ENCODE measurements at places on chromosomes 16 and 17.
A peak's percentile ranks its signal among the peaks of the same experiment; 100 is the strongest.

DNA sequence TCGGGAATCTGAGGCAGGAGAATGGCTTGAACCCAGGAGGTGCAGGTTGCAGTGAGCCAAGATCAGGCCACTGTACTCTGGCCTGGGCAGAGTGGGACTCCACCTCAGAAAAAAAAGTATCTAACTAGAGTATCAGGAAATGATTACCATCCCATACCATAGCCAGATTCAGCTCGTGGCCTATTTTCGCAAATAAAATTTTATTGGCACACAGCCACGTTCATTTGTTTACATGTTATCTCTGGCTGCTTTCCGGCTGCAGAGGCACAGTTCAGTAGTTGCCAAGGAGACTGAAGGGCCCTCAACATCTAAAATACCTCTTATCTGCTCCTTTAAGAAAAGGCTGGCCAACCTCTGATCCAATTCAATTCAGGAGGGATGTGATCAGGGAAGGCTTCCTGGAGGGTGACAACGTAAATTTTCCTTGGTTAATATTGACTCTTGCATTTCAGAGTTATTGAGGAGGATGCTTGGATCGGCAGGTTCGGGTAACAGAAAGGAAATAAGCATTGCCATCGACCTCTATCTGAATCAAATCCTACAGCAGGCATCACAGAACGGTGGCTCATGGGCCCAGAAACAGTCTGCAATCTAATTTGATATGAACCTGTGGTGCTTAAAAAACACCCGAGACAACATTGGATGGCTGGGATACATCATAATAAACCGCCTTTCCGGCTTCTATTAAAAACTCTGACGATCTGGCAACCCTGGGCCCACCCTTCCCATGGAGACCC, 73.8 kb downstream of the XYLT1 start:
- H3K27ac ChIP-seq, result peak overlapping the region; percentile 20
- H3K36me3 ChIP-seq, result peaks cover 62% of the 10 kb centered on the region
- H3K27me3 ChIP-seq, result no peaks in the 10 kb centered on the region
- DNase-seq, result no peak
- no peak overlapping the region for H3K4me3 ChIP-seq
- peaks cover 34% of the 10 kb centered on the region for H3K4me1 ChIP-seq

- H3K27me3 ChIP-seq, result peaks cover 59% of the 10 kb centered on the region
- DNase-seq, result no peak
- peak overlapping the region; percentile 76 for H3K4me3 ChIP-seq
- peak overlapping the region; percentile 34 for H3K27ac ChIP-seq
Observed at GRCh38 chr16:73057291-73058210, 9.6 kb upstream of the ZFHX3 start.

DNA sequence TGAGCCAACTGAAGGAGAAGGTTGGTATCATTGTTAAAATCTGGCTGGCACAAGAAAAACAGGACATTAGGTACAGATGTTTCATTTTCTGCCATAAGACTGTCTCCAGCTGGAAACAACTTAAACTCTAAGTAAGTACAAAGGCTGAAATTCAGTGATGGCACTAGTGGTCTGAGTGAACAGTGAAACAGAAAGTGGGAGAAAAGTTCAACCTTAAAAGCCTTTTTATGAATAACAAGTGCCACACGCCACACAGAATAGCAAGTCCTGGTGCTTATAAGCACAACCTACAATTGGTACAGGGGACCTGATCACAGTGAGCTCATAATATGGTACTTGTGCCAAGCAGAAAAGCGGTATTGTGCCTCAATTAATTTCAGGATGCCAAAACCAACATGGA, 56.7 kb downstream of the CEP112 start:
- H3K4me1 ChIP-seq, result no peaks in the 10 kb centered on the region
- H3K36me3 ChIP-seq, result no peaks in the 10 kb centered on the region

GRCh38 chr17:82444941-82445521, 5.5 kb downstream of the CYBC1 start:
- H3K4me3 ChIP-seq, result no peak overlapping the region
- no peaks in the 10 kb centered on the region for H3K27me3 ChIP-seq
- peaks cover 51% of the 10 kb centered on the region for H3K36me3 ChIP-seq
- no peak for DNase-seq
- H3K27ac ChIP-seq, result no peak overlapping the region

DNA sequence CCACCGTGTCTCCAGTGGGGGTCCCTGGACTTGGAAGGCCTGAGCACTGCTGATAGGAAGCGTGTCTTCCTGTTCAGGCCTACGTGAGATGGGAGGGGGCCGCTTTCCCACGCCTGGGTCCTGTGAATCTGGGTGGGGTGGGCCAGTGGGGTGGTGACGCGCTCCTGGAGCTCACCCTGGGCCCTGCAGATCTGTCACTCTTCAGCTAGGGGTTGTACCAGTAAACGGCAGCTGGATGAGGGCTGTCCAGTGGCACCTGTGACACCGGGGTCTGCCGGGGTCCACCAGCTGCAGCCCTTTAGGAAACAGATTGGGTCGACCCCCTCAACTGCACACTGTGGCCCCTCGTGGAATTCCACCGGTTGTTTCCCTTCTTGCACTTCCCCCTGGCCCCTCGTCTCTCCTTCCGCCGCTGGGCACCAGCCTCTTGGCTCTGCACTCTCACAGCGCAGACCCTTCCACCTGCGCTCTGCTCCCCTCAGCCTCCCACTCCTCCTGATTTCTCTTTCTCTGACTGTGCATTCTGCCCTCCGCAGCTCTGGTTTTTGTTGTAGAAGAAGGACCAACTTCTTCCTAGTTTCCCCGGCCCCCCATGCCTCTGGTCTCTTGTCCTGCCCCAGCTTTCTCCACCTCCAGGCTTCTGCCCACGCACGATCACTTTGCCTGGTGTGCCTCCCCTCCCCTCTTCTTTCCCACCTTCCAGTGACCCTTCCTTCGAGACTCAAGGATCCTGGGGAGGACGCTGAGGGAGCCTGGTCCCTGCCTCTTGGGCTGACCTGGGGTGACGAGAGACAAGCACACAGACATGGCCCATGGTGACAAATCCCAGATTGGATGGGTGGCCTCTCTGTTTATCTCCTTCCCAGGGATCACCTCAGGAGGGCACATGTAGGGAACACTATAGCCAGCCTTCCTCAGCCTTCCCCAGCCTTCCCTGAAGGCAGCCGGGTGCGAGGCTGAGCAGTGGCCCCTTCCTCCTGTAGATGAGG, 4.8 kb downstream of the MRC2 start:
- peaks cover 7% of the 10 kb centered on the region for H3K4me1 ChIP-seq
- DNase-seq, result no peak
- H3K27ac ChIP-seq, result no peak overlapping the region
- no peak overlapping the region for H3K4me3 ChIP-seq
- no peaks in the 10 kb centered on the region for H3K36me3 ChIP-seq

DNA sequence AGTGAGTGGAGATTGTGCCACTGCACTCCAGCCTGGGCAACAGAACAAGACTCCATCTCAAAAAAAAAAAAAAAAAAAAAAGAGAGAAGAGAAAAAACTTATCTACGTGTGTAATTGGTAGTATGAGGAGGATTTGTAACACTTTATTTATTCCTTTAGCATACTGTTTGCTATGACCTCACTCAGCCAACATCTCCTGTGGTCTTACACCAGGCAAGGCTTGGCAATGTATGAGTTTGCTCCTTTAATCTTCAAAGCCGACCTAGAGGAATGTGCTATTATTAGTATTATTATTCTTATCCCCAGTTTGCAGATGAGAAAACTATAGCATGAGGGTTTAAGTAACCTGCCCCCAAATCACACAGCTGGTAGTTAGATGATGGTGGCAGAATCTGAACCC, 35.8 kb upstream of the HAPSTR1 start:
- H3K27ac ChIP-seq, result no peak overlapping the region
- H3K4me3 ChIP-seq, result no peak overlapping the region
- no peaks in the 10 kb centered on the region for H3K27me3 ChIP-seq
- no peak for DNase-seq
- peaks cover 3% of the 10 kb centered on the region for H3K4me1 ChIP-seq

- DNase-seq, result no peak
- H3K27me3 ChIP-seq, result no peaks in the 10 kb centered on the region
- no peaks in the 10 kb centered on the region for H3K4me1 ChIP-seq
- H3K4me3 ChIP-seq, result no peak overlapping the region
- H3K36me3 ChIP-seq, result peaks cover 74% of the 10 kb centered on the region
Observed at GRCh38 chr17:57387575-57387974, 131.3 kb downstream of the MSI2 start.

- peaks cover 95% of the 10 kb centered on the region for H3K36me3 ChIP-seq
- H3K27ac ChIP-seq, result peak overlapping the region; percentile 90
- H3K4me1 ChIP-seq, result peaks cover 71% of the 10 kb centered on the region
- DNase-seq, result peak; percentile 76
Observed at GRCh38 chr17:35486920-35487732, 38.6 kb upstream of the SLFN13 start.

- no peak overlapping the region for H3K27ac ChIP-seq
- no peak overlapping the region for H3K4me3 ChIP-seq
- DNase-seq, result no peak
- peaks cover 38% of the 10 kb centered on the region for H3K4me1 ChIP-seq
- H3K36me3 ChIP-seq, result peaks cover 28% of the 10 kb centered on the region
- H3K27me3 ChIP-seq, result no peaks in the 10 kb centered on the region
Observed at GRCh38 chr17:57614742-57615141, 130.4 kb downstream of the CCDC182 start.

DNA sequence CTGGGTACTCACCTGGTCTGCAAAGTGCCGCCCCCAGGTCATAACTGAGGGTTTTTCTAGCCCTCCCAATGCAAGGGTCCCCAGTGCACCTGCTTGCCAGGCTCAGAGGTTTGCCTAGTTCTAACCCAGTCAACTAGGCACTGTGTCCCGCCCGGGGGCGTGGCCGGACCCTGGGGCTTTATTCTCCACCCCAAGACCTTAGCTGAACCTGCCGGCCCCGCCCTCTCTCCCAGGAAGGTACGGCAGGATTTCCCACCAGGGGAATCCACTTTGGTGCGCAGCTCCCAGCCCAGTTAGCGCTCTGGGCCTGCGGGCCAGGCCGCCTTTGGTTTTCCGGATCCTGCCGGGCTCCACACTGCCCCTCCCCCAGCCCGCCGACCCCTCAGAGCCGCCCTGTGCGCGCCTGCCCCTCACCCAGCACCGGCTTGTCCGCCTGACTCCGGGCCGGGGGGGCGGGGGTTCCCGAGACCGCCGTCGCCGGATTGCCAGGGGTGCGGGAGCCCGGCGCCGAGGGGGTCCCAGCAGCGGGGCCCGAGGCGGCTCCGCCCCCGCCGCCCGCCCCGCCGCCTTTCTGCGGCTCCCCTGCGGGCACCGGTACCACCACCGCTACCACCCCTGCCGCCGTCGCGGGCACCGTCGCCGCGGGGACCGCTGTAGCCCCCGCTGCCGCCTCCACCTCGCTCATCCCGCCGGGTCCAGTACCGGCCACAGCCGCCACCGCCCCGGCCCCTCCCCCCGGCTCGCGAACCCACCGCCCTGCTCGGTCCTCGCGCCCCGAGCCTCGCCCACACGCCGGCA, 424 bp downstream of the YBX2 start:
- DNase-seq, result peak; percentile 46
- H3K4me1 ChIP-seq, result peaks cover 30% of the 10 kb centered on the region
- H3K27ac ChIP-seq, result no peak overlapping the region

DNA sequence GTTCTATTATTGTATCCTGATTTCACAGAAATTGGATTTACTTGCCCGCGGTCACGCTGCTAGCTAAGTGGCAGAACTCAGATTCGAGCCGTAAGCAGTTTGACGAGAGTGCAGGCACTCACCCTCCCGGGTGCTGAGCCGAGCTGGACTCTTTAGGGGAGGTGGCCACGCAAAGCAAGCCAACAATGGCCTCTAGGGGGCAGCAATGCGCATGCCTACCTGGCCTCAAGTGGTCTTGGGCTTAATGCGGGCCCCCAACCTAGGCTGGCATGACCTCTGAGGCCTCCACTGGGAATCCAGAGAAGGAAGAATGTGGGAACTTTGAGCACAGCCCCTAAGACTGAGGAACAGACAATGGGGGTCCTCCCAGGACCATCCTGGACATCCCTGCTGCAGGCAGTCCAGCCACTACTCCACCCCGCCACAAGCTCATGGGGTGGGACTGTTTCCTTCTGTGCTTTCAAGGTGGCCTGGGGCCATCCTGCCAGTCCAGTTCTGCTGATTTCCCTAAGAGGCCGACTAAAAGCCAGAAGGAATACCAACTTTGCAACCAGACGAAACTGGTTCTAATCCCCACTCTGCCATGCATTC, 276.5 kb downstream of the XYLT1 start:
- peaks cover 74% of the 10 kb centered on the region for H3K36me3 ChIP-seq
- H3K4me1 ChIP-seq, result peaks cover 9% of the 10 kb centered on the region
- peak; percentile 62 for DNase-seq
- no peaks in the 10 kb centered on the region for H3K27me3 ChIP-seq
- H3K4me3 ChIP-seq, result no peak overlapping the region
- no peak overlapping the region for H3K27ac ChIP-seq

GRCh38 chr17:31803494-31804213, 55.4 kb downstream of the COPRS start:
- H3K27me3 ChIP-seq, result peaks cover 5% of the 10 kb centered on the region
- H3K4me1 ChIP-seq, result no peaks in the 10 kb centered on the region
- no peaks in the 10 kb centered on the region for H3K36me3 ChIP-seq
- H3K27ac ChIP-seq, result no peak overlapping the region
- DNase-seq, result no peak

DNA sequence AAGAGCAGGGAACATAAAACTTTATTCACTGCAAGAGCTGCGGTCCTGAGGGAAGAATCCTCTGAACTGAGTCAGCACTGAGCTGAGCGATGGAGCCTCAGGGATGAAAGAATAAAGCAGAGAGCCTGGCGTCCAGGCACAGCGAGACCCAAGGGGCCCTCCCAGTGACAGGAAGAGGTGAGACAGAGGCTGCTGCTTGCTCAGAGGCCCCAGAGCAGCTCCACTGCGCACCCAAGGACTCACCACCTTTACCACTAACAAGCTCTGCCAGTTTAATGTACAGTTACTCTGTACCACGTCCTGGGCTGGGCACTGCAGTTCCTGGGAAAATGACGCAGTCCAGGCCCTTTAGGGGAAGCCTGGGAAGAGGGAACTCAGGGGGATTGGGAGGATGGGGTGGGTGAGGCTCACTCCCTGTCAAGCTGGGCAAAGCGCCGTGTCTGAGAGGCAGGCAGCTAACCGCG, 5.6 kb downstream of the GFAP start:
- H3K4me3 ChIP-seq, result no peak overlapping the region
- no peak overlapping the region for H3K27ac ChIP-seq
- no peak for DNase-seq

DNA sequence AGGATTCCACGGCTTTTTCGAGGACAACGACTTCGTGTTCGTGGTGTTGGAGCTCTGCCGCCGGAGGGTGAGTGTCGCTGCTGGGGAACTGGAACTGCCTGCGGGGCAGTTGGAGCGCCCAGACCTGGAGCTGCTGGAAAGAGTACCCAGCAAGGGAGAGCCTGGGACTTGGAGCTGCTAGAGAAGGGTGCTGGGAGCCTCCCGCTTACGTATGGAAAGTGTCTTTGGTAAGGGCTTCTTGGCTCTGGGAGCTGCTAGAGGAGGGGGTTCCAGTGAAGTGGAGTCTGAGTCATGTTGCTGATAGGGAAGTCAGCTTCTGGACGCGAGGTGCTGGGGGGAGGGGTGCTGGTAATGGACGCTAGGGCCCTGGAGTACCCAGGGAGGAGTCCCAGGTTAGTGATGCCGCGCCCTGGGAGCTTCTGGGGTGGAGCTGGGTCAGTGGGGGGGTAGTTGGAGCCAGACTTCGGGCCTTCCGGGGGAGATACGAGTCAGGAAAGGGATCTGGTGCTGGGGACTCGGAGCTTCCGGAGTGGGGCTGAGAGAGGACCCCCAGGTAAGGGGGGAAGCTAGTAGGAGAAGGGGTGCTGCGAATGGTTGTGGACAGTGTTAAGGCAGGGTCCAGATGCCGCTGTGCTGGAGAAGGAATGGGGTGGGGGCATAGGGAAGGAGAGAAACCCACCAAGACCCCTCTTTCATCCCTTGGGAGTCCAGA, 741 bp downstream of the PLK1 start:
- peaks cover 61% of the 10 kb centered on the region for H3K36me3 ChIP-seq
- H3K27ac ChIP-seq, result peak overlapping the region; percentile 84
- no peaks in the 10 kb centered on the region for H3K27me3 ChIP-seq
